ENCODE measurements at places on chromosomes 3 and 15.
A peak's percentile ranks its signal among the peaks of the same experiment; 100 is the strongest.

- no peak for DNase-seq
These were observed 199.6 kb upstream of the NAALADL2 start for GRCh38 chr3:174659511-174659910.

DNA sequence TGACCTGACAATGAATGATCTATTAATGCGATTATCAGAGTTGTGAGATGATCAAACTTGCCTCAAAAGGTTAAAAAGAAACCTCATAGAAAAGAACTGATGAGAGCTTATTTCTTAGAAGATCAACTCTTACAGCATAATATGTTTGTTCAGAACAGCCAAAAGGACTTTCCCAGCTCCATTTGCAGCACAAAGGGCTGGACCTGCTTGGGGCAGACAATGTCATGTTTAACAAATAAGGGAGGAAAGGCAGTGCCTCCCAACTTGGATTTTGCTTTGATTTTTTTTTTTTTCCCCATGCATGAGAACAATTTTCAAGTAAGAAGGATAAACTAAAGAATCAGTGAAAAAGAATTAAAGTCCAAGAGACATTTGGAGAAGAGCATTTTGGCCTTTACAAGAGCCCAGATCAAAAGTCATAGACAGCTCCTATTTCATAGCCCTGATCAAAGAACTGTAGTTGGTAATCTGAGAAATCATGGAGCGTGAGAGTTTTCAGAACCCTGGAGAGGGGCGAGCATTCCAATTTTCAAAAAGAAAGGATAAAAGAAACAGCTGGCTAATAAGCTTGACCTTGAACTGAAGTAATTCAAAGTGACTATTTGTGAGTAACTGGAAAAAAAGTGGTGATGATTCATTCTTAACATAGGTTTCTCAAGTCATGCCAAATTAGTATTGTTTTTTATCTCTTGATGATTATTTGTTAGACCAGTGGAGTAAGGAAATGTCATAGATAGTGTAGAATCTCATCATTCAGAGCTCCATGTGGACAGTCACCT is 136.0 kb upstream of the CFAP20DC start:
- peak; percentile 35 for DNase-seq

- DNase-seq: no peak
These were observed 478.0 kb downstream of the GABRG3 start for GRCh38 chr15:27448986-27449385.

- DNase-seq: no peak
These were observed 98.9 kb upstream of the PFN2 start for GRCh38 chr3:150069633-150070032.

DNA sequence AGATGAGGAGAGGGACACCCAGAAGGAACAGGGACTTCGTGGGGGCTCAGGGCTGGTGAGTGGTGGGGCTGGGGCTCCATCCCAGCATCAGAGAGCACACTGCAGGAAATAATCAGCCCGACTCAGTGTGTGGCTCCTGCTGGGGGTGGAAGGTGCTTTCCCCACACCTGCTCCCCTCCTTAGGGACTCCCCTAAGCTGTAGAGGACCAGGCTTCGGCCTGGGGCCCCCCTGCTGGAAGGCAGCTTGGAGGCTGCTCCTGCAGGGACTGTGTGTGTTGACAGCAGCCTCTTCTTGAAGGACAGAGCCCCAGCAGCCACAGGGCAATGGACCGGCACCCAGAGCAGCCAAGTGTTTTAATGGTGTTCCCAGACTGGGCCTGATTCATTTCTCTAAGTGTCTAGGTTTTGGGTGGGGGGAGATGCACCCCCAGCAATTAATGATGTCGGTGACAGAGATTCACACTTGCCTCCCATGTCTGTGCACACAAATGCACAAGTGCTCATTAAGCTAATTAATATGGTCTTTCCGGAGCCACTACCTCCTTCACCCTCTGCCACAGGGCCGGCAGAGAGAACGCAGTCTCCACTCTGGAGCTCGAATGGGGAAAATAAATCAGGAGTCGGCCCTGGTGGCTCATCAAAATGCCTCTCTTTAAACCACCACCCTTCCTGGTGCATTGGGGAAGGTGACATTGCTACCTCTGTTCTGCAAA is 16.9 kb upstream of the FGD5 start:
- no peak for DNase-seq

DNA sequence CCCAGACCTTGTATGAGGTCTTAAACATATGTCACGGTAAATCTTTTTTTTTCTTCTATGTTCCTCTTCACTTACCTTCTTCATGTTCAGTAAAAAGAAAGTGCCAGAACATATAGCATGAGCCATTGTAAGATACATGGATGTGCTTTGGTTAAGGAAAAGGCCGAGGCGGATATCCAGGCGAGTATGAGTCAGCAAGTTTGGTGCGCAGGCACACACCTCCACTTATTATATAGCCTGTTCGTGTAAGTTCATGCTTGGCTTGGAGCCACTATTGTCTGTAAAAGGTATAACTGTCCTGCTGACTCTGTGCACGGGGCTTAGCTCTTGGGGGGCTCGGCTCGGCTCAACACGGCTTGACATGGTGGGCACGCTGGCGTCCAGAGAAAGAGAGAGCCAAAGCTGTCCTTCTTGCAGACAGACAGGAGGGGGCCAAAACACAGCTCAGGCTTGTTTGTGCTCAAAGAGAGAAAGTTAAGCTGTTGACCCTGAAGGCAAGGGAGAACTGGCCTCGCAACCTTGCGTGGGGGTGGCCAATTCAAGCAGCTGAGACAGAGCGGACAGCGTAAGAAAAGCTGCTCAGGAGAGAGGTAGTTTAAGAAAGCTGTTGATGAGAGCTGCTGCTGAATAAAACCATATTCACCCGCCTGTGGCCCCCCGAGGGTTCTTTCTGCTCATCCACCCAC is 251.2 kb downstream of the SLC9A9 start:
- DNase-seq: no peak

- DNase-seq: no peak
These were observed 64.2 kb downstream of the HACD2 start for GRCh38 chr3:123520656-123521055.

DNA sequence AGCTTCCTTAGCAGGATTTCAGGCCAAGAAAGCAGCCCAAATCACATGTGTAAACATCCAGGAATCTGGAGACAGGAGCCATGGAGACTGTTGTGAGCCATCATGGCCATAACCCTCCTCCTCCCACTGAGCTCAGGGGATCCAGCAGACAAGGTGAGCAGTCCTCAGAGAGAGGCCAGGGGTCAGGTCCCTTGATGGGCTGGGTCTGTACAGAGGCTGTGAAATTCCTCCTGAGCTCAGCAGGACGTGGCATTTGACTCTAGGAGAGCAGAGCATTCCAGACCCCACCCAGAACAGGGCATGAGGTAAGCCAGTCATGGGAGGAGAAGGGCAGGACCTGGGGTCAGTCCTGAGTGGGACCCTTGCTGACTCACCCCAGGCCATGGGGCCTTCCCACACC is 67.0 kb upstream of the ACAN start:
- no peak for DNase-seq

GRCh38 chr3:45582430-45582829 is 12.1 kb upstream of the LIMD1 start:
- DNase-seq: no peak

GRCh38 chr3:102132370-102132769 is 283.1 kb downstream of the NFKBIZ start:
- no peak for DNase-seq

- no peak for DNase-seq
These were observed 10.5 kb upstream of the CRABP1 start for GRCh38 chr15:78329625-78330024.

GRCh38 chr15:79132770-79133169 is 42.2 kb upstream of the RASGRF1 start:
- DNase-seq: no peak

GRCh38 chr15:68278345-68278594 is 725 bp downstream of the FEM1B start:
- DNase-seq: peak; percentile 13

GRCh38 chr3:22117751-22118346 is 366.8 kb upstream of the ZNF385D start:
- DNase-seq: peak; percentile 39

- no peak for DNase-seq
These were observed 88.9 kb upstream of the OSBPL11 start for GRCh38 chr3:125684199-125684598.

Measured in A172 (cell line).